ENCODE measurements at places on chromosomes 12 and 14.

DNA sequence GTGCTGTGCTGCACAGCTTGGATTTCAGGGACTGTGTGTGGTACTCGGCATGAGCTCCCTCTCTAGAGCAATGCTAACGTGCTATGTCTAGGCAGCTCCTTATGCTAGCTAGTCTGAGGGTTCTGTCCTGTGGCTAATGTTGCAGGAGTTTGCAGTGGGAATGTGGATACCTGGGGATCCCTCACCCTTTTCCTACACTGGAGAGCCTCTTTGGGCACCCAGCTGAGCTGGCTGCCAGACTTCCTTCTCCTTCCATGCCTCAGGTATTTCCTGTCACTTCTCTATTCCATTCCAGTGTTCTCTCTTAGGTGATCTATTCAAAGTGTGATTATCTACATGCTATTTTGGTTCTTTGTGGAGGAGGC, 64.9 kb downstream of the FBXO33 start:
- no peak for DNase-seq

- DNase-seq: no peak
These were observed 166.1 kb upstream of the KRR1 start for GRCh38 chr12:75677522-75677921.

DNA sequence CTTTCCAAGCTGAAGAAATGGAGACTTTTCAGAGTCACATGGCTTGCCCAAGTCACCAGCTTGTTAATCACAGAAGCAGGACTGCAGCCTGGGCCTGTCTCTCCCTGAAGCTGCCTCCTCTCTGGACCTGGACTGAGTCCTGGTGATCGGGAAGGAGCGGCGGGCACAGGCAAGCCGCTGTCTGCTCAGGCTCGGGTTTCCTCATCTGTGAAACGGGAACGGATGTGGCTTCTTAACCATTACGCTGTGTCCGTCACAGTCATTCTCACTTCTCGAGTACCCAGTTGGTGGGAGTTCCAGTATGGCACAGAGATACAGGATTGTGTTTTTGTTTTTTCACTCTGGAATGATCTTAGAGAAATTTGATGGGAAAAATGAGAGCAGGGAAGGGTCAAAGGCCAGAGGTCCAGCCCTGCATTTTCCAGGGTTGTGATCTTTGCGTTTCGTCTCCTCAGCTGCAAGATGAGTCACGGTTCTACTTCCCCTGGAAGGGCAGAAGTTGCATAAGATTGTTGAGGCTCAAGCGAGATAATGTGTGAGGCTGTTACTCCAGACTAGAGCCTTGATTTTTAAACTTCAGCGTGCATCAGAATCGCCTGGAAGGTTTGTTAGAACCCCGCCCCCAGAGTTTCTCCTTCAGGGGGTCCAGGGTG, 7.6 kb upstream of the LRTM2 start:
- peak; percentile 33 for DNase-seq

GRCh38 chr12:843609-844008, 91.2 kb downstream of the WNK1 start:
- no peak for DNase-seq

All from SK-MEL-5 (cell line).